ENCODE measurements at places on chromosomes 11 and 22.

- DNase-seq = no peak
Measured at GRCh38 chr11:132330515-132330914, 960.1 kb downstream of the NTM start.

GRCh38 chr11:35158701-35159510, 19.9 kb downstream of the CD44 start:
- DNase-seq = no peak

GRCh38 chr11:75547617-75548058, 14.4 kb upstream of the SERPINH1 start:
- no peak for DNase-seq

GRCh38 chr11:9726321-9727022, 62.6 kb downstream of the SWAP70 start:
- DNase-seq = no peak

DNA sequence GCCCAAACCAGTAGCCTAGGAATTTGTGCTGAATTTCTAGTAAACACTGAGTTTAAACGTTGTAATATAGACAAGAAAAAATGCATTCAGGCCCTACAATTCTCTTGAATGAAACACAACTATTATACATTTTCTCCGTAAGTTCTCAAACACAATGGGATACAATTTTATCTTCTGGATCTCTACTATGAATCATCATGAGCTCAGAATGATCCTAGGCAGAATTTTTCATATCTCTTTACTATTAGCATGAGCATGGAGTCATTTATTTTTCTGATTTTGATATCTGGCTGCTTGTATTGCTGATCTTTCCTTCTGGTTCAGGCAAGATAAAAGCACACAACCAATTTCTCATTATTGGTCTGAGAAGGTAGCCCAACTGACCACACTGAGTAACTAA, 1123.4 kb upstream of the RAG2 start:
- DNase-seq = no peak

- DNase-seq = no peak
Measured at GRCh38 chr22:48152164-48152775, 1389.8 kb downstream of the TBC1D22A start.

DNA sequence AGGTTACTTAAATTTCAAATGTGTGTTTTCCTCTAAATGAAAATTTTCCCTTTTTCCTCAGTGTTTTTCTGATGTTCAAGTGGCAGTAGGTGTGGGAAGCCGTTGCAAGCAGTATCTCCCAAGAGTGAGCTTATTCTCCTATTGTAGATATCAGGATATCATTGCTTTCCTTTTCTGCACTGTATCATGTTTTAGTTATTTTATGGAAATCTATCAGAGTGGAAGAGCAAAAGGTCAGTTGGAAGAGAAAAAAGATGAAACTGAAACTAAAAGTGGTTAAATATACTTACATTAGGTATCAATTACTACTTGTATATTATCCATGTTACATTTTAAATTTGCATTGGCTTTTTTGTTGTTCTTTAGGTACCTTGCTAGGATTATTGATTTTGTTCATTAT, 57.0 kb downstream of the PDE3B start:
- DNase-seq = no peak

All from activated CD4-positive, alpha-beta T cell treated with anti-CD3 and anti-CD28 coated beads for 4 hours (primary cell).